Stimulated activated CD8-positive, alpha-beta memory T cell treated with anti-CD3 and anti-CD28 coated beads, Interleukin-4, amount 100 ng/mL, for 1 hour (primary cell): ENCODE measurements at places on chromosomes 1 and 21.
A peak's percentile ranks its signal among the peaks of the same experiment; 100 is the strongest.

- no peak for DNase-seq
These were observed 17.5 kb downstream of the FBXO42 start for GRCh38 chr1:16334655-16335340.

DNA sequence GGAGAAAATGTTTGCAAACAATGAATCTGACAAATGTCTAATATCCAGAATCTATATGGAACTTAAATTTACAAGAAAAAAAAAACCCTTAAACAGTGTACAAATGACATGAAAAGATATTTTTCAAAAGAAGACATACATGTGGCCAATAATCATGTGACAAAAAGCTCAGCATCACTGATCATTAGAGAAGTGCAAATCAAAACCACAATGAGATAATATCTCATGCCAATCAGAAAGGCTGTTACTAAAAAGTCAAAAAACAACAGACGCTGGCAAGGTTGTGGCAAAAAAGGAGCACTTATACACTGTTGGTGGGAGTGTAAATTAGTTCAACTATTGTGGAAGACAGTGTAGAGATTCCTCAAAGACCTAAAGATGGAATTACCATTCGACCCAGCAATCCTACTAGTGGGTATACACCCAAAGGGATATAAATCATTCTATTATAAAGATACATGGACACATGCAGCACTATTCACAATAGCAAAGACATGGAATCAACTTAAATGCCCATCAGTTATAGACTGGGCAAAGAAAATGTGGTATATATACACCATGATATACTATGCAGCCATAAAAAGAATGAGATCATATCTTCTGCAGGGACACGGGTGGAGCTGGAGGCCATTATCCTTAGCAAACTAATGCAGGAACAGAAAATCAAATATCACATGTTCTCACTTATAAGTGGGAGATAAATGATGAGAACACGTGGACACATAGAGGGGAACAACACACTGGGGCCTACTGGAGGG is 123.2 kb downstream of the PTPRC start:
- no peak for DNase-seq

DNA sequence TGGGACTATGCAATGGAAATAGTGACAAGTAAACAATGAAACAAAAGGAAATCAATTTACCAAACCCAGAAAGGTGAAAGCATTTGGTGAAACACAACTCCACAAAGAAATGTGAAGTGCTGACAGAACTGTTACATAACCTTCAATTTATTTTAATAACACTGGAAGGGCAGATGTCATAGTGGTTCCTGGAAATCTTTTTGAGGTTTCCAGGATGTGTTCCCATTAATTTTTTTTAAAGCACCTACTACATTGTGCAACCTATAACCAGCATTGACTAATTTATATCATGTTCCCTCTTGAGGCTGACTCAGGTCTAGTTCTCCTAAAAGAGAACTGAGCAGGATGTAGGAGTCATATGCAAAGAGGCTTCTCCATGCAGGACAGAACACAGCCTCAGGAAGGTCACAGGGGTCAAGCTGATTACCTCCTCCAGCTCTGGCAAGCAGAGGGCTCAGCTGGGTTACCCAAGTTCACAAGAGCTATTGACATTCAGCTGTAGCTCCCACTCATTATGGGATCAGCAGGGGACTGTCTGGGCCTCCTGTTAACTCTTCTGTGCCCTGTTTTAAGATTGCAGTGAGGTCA is 157.1 kb upstream of the NRIP1 start:
- DNase-seq: no peak

DNA sequence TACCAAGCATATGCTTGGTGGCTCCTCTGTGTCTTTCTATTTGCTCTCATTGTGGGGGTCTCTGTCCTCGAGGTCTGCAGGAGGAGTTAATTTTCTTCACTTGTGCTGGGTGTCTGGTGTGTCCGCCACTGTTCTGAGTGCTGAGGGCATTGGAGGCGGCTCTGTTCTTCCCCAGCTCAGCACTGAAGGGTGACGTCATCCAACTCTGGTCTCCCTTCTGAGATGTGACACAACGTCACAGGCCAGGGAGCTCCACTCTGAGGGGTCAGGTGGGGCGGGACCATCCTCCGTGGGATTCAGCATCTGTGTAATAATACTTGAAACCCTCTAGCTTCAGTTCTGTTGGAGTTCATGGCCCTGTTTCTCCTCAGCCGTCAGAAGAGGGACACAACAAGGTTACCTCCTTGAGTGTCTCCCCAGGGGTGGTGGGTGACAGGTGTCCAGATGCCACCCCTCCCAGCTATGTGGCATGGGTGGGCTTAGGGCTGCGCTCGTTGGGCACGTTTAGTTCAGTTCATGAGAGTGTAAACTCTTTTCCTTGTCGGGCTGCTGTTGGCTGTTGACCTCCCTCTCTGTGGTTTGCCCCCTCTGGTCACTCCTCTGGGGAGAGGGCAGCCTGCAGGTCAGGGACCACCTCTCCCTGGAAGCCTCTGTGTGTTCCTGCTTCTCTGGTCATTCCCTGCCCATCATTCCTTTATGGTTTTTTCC is 3.1 kb downstream of the IBA57 start:
- DNase-seq: no peak

- no peak for DNase-seq
These were observed 30.8 kb downstream of the AK2 start for GRCh38 chr1:33005838-33006421.

DNA sequence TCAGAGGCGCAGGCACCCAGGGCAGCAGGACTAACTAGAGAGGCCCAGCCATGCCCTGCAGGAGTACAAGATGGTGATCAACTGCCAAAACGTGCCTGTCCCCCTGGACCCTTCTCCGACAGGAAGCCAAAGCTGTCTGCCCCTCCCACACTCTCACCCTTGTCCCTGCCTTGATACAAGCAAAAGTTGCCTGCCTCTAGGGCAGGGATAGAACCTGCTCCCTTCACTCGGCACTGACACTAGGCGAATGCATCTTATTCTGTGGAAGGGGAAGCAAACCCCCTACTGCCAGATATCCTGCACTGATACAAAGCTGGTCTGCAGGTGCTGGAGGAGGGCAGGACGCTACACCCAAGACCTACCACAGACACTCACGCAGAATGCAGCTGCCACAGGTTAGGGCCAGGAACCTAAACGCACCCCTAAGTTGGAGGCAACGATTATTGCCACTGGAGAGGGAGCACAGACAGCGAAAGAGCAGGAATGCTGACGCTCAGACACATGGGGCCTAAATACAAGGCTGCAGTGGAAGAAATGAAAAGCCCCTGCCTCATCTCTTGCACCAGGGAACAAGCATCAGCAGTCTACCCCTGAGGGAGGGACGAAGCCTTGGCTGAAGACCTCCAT is 3.7 kb downstream of the TARBP1 start:
- no peak for DNase-seq

DNA sequence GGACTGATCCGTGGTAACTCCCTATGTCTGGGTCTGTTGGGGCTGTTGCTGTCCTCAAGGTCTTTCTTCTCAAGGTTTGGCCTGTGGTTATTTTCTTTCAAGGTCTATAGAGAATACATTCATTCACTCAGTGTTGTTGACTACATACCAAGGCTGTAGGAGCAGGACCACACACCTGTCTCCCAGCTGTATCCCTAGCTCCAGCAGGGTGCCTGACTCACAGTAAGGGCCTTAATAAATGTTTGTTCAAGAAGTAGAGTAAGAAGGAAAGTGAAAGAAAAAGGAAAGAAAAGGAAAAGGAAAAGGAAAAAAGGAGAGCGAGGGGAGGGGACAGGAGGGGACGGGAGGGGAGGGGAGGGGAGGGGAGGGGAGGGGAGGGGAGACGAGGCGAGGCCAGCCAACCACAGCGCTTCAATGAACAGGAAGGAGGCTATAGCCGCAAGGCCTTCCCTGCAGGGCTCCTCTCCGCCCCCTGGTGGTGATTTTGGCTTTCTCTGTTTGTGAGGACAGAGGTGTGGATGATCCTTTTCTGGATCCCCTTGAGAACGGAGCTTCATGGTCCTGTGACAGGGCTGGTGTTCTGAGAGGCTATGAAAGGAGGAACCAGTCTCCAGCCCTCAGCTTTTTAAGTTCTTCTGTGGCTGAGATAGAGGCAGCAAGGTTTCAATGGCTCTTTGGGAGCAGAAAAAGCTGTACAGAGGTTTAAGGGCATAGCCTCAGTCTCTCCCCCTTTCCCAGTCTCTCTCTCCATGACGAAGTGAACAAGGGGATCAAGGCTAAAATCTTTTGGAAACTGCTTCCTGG is 30.6 kb upstream of the LCE5A start:
- DNase-seq: peak; percentile 34

DNA sequence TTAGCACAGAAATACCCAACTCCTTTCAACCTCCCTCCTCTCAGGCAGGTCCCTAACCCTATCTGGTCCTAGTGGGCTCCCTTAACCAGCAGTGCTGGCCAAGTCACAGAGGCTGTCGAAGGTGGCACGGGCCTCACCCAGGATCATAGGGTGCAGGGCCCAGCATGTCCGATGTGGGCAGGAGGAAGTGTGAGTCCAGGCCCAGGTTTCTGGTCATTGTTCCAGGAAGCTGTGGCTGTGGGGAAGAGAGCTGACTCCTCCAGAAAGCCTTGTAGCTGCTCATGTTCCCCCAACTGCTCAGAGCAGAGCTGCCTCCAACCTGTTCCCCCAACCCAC is 2.4 kb downstream of the CCDC17 start:
- no peak for DNase-seq

GRCh38 chr1:211638689-211639101 is 36.7 kb downstream of the NEK2 start:
- no peak for DNase-seq

DNA sequence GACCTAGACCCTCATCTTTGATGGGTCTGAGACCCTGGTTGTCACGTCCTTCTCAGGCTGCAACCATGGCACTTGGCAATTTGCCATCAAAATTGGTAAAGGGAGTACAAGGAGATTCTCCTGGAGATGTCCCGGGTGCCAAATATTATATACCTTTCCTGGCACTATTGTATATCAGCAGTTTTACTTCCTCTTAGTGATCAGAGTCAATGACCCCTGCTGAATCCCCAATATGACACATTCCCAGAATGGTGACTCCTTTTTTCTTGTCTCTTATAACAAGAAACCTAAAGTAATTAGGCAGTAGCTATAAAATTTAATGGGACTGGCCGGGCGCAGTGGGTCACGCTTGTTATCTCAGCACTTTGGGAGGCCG is 39.6 kb upstream of the CDC42BPA start:
- DNase-seq: no peak
